Smooth muscle cell of the pulmonary artery (primary cell): ENCODE measurements at places on chromosomes 7 and 10. TPM values are rescaled to one million over a fixed set of nuclear protein-coding genes. Genes with fewer than 3 reads are reported as not detected.

The MOSPD3 gene
- total RNA-seq = 9.8 and 10.2 TPM in 2 replicates

The LIPK gene
- total RNA-seq = not detected in 2 replicates

The PON3 gene
- total RNA-seq = 0.13 TPM in 1 of 2 replicates, not detected in the other

The DRGX gene
- not detected in 2 replicates for total RNA-seq

The MRC1 gene
- under 0.01 TPM in 1 of 2 replicates, not detected in the other for total RNA-seq

The ECHDC3 gene
- total RNA-seq = 2.1 and 4.4 TPM in 2 replicates

The HMX3 gene
- not detected in 2 replicates for total RNA-seq

The TUBAL3 gene
- not detected in 2 replicates for total RNA-seq

The CD36 gene
- total RNA-seq = 112 and 1,000 TPM in 2 replicates

The TFPI2 gene
- total RNA-seq = 59.6 and 154 TPM in 2 replicates

The EPDR1 gene
- total RNA-seq = 43.8 and 113 TPM in 2 replicates

The SLC26A3 gene
- total RNA-seq = not detected in 2 replicates
